ENCODE measurements at places on chromosomes 5 and 9. TPM values are rescaled to one million over a fixed set of nuclear protein-coding genes. Genes with fewer than 3 reads are reported as not detected.

GRCh38 chr5:135635451-135635850 is 56.7 kb upstream of the CXCL14 start:
- H3K36me3 ChIP-seq = no peaks in the 10 kb centered on the region
- no peak overlapping the region for H3K4me3 ChIP-seq
- H3K4me1 ChIP-seq = no peaks in the 10 kb centered on the region
- H3K27me3 ChIP-seq = peaks cover 5% of the 10 kb centered on the region
- no peak for DNase-seq

- DNase-seq = no peak
- H3K36me3 ChIP-seq = no peaks in the 10 kb centered on the region
- peak overlapping the region; percentile 80 for H3K4me3 ChIP-seq
- no peaks in the 10 kb centered on the region for H3K27me3 ChIP-seq
- H3K27ac ChIP-seq = peak overlapping the region; percentile 89
Measured at GRCh38 chr5:159208514-159209437, 577 bp downstream of the RNF145 start.

DNA sequence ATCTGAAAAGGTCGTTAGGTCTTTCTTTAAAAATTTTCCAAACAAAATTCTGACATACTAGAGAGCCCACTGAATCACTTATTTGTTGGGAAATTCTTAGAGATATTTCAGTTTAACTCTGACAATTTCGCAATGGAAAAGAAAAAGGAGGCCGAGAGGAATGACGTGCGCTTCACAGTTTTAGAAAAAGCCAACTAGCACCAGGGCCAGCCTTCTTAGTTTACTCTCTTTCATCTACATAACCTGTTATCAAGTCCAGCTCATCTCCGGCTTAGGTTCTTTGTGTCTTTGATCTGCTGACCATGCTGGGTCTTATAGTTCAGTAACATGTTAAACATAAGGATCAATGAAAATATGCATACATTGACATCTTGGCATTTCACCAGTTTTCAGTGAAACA is 201.7 kb upstream of the TAS2R1 start:
- no peaks in the 10 kb centered on the region for H3K36me3 ChIP-seq
- DNase-seq = no peak
- no peak overlapping the region for H3K27ac ChIP-seq
- no peaks in the 10 kb centered on the region for H3K4me1 ChIP-seq
- no peaks in the 10 kb centered on the region for H3K27me3 ChIP-seq

DNA sequence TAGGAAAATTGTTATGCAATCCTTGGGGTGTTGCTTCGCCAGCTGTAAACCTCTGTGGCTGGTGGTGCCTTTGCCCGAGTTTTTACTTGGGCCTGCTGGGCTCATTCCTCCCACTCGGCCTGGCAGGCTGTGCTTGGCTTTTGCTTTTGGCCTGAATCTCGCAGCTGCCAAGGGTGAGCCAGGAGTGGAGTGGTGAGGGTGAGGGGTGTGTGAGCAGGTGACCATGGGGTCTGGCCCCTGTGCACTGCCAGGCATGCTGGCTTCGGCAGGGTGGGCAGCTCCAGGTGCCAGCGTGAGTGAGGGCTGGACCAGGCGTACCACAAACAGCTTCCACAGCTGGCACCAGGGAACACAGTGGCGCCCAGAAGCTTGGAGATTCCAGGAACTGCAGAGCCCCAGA is 12.6 kb upstream of the DHFR start:
- no peaks in the 10 kb centered on the region for H3K27me3 ChIP-seq
- DNase-seq = no peak
- no peak overlapping the region for H3K27ac ChIP-seq
- H3K4me1 ChIP-seq = peaks cover 7% of the 10 kb centered on the region

Gene UNC13B
- total RNA-seq = 0.84 TPM

Gene IGFBPL1
- total RNA-seq = not detected

- no peak overlapping the region for H3K27ac ChIP-seq
- H3K36me3 ChIP-seq = no peaks in the 10 kb centered on the region
- DNase-seq = no peak
- H3K4me3 ChIP-seq = no peak overlapping the region
- no peaks in the 10 kb centered on the region for H3K27me3 ChIP-seq
- H3K4me1 ChIP-seq = no peaks in the 10 kb centered on the region
Measured at GRCh38 chr5:107578051-107578635, 92.6 kb downstream of the EFNA5 start.

Gene PCDHB5
- total RNA-seq = not detected

DNA sequence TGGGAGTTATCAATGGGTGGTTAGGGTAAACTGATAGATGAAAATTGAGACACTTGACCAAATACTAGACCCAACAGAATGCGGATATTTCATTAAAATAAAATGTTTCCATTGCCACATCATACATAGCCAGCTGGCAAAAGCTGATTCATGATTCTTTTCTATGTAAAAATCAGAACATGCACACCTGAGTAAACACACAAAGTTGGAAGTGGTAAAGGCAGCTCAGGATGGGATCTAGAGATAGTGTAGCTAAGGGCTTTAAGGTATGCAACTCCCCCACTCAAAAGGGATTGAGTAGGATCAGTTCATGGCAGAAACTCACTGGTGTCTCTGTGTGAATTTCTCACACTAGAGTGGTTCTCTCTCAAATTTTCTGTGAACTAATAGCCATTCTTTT is 541.1 kb upstream of the GRAMD2B start:
- H3K27ac ChIP-seq = no peak overlapping the region
- H3K36me3 ChIP-seq = no peaks in the 10 kb centered on the region
- H3K4me3 ChIP-seq = no peak overlapping the region

GRCh38 chr5:175885813-175886212 is 14.4 kb downstream of the CPLX2 start:
- peaks cover 8% of the 10 kb centered on the region for H3K36me3 ChIP-seq
- no peak overlapping the region for H3K4me3 ChIP-seq
- H3K27me3 ChIP-seq = no peaks in the 10 kb centered on the region
- H3K27ac ChIP-seq = no peak overlapping the region

DNA sequence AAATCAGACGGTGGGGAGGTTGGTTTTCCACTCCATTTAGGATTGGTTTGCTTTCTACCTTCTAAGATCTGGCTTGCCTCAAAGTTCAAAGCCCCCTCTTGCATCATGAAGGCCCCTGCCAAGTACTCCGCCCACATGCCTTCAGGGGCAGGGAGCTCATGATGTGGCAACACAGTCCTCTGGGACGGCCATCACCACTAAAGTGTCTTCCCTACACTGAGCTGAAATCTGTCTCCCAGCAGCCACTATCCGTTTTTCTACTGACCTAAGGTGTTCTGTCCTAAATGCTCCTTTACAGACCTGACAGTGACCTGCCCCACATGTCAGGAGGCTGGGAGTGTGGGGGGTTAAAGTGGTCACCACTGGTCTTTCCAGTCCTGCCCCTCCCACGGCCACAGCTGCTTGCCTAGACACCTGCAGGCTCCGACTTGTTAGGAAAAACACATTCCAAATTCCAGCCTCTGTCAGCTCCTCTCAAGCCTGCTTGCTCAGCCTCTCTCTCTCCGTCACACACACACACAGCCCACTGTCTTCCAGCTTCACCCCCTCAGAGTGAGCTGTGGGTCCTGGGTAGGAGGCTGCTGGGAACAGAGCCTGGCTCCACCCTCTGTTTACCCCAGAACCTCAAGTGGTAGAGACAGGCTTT is 44.9 kb downstream of the SHB start:
- no peaks in the 10 kb centered on the region for H3K4me1 ChIP-seq
- H3K36me3 ChIP-seq = no peaks in the 10 kb centered on the region
- DNase-seq = no peak
- no peaks in the 10 kb centered on the region for H3K27me3 ChIP-seq
- no peak overlapping the region for H3K4me3 ChIP-seq
- no peak overlapping the region for H3K27ac ChIP-seq

DNA sequence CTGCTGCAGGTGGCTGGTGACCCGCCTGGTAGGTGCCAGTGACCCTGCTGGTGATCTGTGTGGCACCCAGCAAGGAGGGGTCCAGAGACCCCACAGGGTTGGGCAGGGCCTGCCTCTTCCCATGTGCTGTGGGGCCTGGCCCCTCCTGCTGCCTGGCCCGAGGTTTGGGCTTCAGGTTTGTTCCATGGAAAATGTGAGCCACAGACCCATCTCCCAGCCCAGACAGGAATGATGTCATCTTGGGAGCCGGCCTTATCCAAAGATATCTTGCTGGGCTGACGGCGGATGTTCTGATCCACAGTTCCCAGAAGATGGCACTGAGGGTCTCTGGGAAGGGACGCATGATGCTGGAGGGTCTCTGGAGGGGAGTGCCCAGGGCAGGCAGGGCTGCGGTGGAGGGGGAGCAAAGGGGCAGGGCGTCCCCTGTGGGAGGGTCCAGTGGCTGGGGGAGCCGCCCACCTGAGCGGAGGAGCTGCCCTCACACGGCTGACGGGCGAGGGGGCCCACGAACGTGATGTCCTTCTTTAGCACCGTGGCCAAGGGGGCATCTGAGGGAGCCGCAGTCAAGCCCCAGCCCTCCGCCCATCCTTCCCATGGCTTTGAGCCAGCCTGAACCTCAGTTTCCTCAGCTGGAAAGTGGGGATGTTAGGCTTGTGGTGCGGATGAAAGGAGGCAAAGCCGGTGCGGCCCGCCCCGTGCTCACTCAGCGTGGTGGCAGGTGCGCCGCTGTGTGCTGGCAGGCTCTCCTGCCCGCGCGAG is 68.1 kb downstream of the COL5A1 start:
- no peak for DNase-seq
- no peak overlapping the region for H3K4me3 ChIP-seq
- H3K27me3 ChIP-seq = no peaks in the 10 kb centered on the region
- no peaks in the 10 kb centered on the region for H3K4me1 ChIP-seq
- no peak overlapping the region for H3K27ac ChIP-seq

- H3K27me3 ChIP-seq = peaks cover 6% of the 10 kb centered on the region
- H3K4me1 ChIP-seq = no peaks in the 10 kb centered on the region
- no peak overlapping the region for H3K27ac ChIP-seq
- DNase-seq = no peak
- H3K36me3 ChIP-seq = no peaks in the 10 kb centered on the region
Measured at GRCh38 chr9:98356326-98356725, 100.9 kb upstream of the TBC1D2 start.

Gene BARHL1
- total RNA-seq = not detected

DNA sequence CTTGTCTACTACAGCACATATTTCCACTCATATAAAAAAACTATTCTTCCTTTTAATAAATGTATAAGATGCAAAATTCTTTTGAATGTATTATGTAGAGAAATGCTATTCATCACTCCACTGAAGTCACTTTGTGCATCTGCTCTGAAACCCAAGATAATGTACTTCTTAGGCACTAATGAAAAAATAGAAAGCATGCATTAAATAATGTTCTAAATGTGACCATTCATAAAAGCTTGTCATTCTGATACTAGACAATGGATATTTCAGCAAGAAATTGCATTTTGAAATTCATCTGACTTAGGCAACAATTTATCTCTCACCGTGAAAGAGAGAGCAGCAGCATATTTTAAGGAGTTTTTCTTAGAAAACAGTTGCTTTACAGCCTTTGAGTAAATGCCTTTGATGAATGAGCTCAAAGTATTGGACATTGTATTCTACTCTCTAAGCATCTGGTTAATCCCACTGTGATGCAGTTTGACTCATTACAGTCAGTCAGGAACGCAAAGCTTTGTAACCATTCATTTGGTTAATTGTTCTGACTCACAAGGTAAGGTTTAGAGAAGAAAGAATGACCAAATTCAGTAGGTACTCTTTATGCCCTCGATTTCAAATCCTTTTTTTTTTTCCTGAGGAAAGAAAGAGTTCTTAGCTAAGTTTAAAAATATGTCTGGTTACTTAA is 2233.8 kb upstream of the C9orf72 start:
- no peaks in the 10 kb centered on the region for H3K36me3 ChIP-seq
- H3K27ac ChIP-seq = no peak overlapping the region
- H3K27me3 ChIP-seq = no peaks in the 10 kb centered on the region
- H3K4me3 ChIP-seq = no peak overlapping the region

Gene BTNL3
- not detected for total RNA-seq

- H3K4me1 ChIP-seq = no peaks in the 10 kb centered on the region
- H3K4me3 ChIP-seq = no peak overlapping the region
- no peak overlapping the region for H3K27ac ChIP-seq
- no peaks in the 10 kb centered on the region for H3K36me3 ChIP-seq
- DNase-seq = no peak
- peaks cover 3% of the 10 kb centered on the region for H3K27me3 ChIP-seq
Measured at GRCh38 chr5:115417076-115417475, 120.6 kb upstream of the CCDC112 start.

DNA sequence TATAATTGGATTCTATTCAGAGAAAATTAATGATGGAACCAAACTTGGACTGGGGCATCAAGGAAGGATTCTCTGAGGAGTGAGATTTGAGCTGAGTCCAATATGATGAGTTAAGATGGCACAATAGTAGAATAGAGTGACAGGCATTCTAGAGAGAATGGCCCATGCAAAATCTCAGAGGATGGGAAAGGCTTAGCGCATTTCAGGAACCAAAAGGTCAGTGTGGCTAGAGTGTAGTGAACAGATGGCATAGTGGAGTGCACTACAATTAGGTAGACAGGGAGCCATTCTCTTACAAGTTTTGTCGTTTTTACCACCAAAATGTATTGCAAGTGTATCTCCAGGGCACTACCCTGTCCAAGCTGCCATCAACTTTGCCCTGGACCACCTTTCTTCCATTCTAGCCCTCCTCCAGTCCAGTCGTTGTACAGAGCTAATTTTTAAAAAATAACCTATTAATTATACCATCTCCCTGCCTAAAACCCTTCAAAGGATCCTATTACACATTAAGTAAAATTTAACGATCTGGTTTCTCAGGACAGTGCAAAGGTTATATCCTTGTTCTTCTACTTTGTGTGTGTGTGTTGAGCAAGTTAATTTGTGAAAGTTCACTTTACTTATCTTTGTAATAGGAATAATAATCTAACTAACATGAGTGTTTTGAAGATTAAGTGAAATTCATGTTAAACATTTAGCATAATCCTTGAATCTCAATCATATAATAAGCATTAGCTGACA is 211.7 kb downstream of the COMMD10 start:
- H3K4me1 ChIP-seq = no peaks in the 10 kb centered on the region
- no peak overlapping the region for H3K27ac ChIP-seq
- H3K27me3 ChIP-seq = no peaks in the 10 kb centered on the region
- peaks cover 36% of the 10 kb centered on the region for H3K36me3 ChIP-seq
- no peak for DNase-seq

Gene GAPT
- not detected for total RNA-seq

DNA sequence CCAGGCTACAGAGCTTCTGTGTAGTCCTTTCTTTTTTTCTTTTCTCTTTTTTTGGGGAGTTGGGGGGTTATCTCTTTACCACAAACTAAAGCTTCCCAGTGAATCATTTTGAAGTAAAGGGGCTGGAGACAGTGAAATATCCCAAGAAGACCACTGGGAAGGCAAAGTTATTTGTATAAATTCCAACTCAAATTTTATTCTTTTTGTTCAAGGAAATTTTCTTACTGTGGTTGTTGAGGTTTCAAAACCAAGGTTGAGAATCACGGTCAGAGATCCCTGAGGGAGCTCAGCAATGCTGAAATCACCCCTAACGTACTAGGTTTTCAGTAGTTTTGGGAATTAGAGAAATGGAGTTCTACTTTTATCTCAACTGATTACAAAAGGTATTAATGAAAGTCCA is 175.7 kb downstream of the ARHGEF28 start:
- no peak overlapping the region for H3K27ac ChIP-seq
- H3K4me1 ChIP-seq = no peaks in the 10 kb centered on the region
- H3K36me3 ChIP-seq = no peaks in the 10 kb centered on the region
- DNase-seq = no peak
